ENCODE measurements at places on chromosomes 2 and 18.

DNA sequence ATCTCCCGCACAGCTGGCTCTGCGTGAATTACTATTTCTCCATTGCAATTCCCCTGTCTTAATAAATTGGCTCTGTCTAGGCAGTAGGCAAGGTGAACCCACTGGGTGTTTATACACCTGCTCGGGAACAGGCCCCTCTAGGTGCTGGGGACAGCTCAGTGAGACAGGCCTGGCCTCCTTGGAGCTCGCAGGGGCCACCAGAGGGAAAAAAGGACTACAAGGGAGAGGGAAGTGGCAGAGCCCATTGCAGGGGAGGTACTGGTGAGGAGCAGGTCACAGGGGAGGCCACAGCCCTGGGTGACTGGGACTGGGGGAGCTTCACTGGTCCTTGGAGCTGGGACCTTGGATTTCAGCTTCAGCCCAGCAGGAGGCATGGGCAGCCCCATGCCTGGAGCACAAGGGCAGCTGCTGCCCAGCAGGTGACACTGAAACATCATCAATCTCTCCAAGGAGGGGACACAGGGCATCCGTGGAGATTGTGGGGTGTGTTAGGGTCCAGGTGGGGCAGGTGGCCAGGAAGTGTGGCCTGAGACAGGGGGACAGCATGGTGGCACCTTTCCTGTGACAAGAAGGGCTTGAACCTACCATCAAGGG lies 31.2 kb downstream of the NGEF start:
- no peak for DNase-seq

GRCh38 chr2:113083296-113083695 lies 15.5 kb downstream of the IL1F10 start:
- DNase-seq = no peak

DNA sequence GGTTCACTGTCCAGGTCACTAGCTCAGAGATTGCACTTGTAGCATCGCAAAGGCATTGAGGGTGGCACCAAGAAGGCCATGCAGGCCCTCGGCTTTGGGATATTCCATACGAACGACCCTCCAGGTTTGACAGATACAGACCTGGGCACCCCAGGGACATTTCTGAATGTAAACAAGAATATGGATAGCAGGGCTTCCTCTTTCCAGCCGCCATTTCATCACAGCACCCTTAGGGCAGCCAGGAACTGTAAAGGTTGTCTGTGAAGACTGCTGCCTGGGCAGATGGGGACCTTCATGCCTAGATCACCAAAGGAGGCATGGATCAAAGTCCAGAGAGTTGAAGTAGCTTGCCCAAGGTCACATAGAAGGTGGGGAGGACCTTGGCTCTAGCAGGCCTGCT lies 70.5 kb downstream of the ACTR2 start:
- no peak for DNase-seq

DNA sequence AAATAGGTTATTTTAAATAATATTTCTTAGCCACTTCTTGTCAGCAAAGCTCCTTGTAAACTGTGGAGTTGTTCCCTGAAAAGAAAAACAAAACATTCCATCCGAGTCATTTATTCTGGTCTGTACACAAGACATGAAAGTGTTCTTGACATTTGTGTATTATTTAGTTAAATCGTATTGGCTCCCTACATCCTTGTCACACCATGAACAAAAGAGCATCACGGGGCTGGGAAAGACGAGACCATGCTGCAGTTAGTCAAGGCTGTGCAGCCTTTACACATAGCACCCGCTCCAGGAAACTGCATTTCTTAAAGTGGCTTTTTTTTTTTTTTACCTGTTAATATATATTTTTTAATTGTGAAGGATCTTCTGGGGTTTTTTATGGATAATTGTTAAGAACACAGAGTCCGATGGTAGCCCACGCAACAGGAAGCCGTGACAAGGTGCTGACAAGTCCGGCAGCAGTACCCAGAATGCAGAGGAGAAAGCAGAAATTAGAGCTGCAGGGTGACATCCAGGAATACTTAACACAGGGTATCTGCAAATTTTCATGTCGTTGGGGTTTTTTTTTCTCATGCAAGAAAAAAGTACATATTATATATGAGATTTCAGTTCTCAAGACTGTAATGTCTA lies 588.4 kb downstream of the ARHGAP15 start:
- no peak for DNase-seq

DNA sequence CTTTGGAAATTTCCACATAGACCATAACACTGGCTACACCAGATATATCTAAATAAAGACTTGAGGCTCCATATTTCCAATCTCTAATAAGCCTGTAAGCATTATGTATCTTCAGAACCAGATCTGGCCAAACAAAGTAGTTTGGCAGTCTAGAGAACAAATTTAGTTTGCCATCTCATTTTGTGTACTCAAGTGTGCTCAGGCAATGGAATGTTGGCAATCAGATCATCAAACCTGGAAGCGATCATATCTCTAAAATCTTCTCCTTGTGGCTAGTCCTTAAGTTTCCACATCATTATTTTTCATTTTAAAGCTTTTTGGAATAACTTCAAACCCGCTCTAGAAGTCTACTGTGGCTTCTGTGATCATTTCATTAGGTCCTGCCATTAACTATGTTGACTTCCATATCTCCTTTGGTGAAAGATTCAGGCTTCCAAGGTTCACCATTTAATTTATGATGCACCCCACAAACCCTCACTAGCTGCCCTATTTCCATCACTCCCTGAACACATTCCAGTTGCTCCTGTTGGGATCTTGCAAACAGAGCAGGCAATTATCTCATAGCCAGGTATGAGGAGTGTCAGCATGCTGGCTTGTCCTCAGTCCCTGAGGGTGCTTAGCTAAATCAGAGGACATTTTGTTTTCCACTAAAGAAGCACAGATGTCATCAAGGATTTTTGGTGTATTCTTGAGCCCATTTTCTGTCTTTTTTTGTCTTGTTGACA lies 46.2 kb downstream of the WDR75 start:
- no peak for DNase-seq
